ENCODE measurements at places on chromosomes 5 and 9.

- no peak for DNase-seq
Measured at GRCh38 chr9:136906266-136906665, 19.9 kb downstream of the TRAF2 start.

DNA sequence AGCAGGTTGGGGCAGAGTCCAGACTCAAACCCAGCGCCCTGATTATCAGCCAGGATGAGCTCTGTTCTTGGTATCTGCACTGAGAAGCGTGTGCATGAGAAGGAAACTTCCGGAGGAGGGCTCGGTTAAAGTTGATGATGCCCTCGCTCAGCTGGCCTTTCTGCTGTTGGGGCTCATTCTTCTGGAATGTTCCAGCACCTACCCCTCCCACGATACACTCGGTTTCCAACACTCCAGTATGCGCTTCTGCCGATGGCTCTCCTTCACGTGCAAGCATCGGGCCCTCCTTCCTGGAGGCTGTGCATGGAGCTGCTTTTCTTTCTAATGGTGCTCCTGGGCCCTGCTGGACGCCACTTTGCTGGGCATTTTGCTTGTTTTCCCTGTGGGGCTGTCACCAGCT, 134.0 kb downstream of the RXRA start:
- DNase-seq = no peak

DNA sequence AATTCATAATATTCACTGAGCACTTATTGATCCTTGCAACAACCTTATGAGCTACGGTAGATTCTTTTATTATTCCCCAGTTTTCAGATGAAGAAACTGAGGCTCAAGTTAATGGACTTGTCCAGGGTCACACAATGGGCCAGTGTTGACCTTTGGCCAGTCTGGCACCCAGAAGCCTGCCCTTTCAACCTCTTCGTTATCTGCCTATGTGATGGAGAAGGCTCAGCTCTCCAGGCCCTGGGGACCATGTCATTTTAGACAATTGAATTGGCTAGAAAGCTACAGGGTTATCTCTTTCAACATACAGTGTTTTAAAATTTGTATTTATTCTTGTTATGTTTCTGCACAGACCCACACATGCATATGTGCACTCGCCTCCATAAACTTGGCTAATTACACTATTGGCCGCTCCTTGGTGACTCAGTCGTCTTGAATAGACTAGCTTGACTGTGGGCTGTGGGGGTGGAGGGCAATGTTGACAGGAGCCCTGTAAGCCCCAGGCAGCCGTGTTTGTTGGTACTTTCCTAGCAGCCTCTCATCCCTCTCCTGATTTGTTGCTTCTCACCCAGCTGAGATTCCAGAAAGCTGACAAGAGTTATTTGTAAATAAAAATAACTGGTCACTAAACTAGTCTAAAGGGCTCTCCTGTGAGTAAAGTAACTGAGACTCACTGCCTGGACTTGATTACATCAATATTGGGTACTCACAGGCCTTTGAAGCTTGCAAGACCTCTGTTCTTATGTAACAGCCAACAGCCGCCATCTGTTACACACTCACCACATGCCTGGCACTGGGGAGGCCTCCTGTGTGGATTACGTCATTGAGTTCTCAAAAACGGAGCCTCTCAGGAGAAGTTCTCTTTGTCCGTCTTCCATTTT, 8.5 kb upstream of the ANGPTL2 start:
- DNase-seq = peak; percentile 42

- no peak for DNase-seq
Measured at GRCh38 chr5:84113246-84114105, 271.2 kb downstream of the EDIL3 start.

DNA sequence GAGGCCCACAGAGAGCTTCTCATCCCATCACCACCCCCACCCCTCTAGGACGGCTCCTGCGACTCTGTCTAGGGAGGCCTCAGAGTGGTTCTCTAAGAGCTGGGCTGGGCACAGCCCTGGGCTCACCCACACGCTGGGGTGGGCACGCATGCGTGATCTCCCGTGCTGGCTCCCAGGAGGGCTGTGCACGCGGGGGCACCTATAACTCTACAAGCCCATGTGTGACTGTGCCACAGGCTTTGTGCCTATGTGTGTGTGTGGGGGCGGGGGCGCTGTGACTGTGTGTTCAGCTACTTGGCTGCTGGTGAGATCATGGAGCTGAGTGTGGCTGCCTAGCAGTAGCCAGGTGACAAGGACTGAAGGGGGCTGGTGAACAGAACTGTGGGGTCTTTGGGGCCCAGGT, 32.2 kb downstream of the NDUFA8 start:
- DNase-seq = no peak

GRCh38 chr5:87339986-87340385, 72.3 kb downstream of the RASA1 start:
- DNase-seq = no peak

DNA sequence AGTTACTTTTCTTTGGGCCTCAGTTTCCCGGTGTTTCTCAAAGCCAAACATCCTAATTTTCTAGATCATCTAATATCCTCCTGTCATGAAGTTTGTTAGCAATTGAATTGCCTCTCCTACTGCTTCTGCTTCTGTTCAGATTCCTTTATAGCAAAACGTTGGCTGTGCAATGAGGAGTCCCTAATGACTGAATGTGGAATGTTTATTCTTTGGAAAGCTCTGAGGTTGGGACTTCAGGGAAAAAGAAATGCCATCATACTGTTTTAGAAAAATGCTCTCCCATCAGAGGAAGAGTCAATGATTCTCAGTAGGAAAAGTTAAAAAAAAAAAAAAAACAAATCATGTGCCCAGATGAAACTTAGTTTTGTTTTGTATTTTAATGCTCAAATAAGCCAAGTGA, 268.7 kb upstream of the PAPPA start:
- DNase-seq = no peak

GRCh38 chr5:143033535-143034250, 263.5 kb downstream of the ARHGAP26 start:
- no peak for DNase-seq

DNA sequence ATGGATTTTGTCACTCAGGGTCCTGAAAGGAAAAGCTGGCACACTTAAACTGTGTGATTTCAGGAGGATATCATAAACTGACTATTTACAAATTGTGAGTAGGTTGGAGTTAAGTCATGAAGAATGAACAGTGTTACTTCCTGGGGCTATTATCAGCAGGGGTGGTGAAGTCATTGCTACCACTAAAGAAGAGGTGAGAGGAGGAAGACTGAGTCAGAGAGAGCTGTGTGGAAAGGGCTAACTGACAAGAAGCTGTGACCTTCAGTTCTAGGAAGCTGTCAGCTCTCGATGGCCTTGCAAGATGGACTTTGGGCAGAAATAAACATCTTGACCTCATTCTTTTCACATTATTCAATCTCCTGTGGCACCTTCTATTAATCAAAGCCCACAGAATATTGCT, 72.3 kb upstream of the STARD4 start:
- no peak for DNase-seq

- DNase-seq = no peak
Measured at GRCh38 chr9:110748251-110748893, 79.8 kb downstream of the MUSK start.

DNA sequence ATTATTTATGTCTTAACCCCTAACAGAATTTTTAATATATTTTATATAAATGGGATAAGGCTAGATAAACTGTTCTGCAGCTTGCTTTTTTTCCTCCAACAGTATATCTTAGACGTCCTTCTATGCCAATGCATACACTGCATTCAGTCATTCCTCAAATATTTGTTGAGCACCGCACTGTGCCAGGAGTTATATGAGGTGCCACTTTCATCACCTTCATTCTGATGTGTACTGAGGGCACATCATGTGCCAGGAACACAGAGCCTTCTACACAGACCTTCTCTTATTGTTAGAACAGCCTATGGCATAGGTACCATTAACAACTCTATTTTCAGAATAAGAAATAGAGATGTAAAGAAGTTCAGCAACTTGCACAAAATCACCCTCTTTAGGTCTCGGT, 570.1 kb downstream of the CDK5RAP2 start:
- no peak for DNase-seq

DNA sequence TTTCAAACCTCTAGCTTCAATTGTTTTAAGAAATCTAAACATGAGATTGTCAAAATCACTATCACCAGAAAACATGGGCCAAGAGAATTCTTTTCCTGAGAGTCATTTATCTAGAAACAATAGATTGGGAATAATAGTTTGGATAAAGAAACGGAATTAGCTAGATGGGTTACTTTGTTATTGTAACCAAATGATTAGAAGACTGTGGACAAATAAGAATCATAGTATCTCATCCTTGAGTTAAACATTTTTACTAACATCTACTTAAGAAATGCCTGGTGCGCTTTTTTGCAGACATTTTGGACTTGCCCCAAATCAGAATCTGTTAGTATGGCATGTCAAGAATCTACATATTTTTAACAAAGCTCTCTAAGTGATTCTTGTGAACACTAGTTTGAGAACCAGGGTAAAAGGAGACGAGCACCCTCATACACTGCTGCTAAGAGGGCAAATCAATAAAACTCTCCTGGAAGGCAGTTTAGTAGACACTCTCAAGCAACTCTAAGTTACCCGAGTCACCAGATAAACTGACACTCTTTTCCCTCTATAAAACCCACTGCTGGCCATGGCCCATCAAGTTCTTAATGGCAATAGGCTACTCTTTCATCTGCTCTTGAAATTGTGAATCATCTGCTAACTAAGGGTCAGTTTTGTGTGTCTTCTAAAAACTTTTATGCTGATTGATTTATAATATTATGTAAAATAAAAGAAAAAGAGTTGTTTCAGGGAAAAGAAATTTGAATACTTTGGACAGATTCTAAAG, 39.1 kb downstream of the TPD52L3 start:
- DNase-seq = no peak

DNA sequence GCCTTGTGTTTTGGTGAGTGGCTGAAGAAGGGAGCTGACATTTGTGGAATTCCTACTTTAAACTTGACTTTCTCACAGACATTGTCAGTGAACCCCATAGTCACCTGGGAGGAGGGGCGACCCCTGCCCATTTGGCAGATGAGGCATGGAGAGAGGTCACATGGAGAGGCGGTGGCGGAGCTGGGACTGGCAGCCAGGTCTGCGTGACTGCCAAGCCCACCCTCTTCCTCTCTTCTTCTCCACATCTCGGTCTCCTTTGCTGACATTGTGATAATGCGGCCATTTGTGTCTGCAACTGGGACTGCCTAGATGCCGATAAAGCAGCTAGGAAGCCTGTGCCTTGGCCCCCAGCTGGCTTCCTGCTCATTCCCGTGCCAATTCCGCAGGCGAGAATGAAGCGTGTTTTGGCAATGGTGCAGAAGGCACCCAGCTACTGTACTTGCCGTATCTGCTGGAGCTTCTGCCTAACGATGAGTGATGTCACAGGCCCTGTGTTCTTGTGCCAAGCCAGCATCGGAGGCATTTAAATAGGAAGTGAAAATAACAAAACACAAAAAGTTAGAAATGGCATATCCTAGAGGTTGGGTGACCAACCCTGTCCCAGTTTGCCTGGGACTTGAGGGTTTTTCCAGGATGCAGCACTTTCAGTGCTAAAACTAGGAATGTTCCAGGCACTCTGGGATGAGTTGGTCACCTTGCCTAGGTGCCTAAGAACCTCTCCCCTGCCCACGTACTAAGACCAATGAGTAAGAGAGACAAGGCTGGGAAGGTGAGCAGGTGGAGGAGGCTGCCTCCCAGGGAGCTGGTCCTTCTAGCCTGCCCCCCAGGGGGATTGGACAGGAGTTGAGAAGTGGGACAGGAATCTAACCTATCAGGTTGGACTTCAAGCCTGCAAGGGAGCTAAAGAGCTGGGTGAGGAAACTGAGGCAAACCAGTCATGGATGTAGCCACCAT, 23.6 kb downstream of the OLFML2A start:
- DNase-seq = no peak

DNA sequence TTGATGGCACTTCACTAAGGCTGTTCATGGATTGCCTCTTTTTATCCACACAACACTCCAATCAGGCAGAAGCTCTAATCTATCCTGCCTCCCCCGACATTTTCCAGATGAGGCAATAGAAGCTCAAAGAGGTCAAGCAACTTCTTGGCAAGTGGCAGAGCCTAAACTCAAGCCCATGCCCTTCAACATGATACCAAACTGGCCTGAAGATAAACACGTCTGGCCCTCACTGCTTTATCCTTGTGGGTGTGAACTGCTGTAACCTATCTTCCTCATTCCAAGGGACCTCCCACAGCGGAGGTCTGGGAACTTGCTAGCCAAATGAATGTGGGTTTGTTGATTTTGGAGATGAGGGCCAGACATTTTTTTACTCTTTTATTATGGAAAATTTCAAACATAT, 9.5 kb downstream of the SLC35A4 start:
- no peak for DNase-seq

- DNase-seq = peak; percentile 4
Measured at GRCh38 chr9:113807173-113808061, 68.7 kb upstream of the ZNF618 start.

DNA sequence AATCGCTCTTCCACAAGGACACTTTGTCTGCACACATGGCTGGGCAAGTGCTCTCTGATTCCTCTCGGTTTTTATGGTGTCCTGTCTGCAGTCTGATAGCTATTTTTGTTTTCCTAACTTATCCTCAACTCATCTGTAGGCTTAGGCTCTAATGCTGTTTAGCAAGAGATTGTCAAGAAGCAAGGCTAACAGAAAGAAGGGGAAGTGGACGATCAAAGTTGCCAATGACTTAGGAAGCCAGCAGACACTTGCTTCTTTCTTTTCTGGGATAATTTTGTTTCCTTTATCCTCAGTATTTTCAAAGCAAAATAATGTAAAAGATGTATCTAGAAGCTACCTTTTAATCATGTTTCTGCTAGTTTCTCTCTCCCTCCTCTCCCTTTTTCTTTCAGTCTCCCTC, 130.7 kb downstream of the PRKACG start:
- DNase-seq = no peak

GRCh38 chr5:66959653-66960052, 236.9 kb downstream of the CD180 start:
- DNase-seq = no peak

DNA sequence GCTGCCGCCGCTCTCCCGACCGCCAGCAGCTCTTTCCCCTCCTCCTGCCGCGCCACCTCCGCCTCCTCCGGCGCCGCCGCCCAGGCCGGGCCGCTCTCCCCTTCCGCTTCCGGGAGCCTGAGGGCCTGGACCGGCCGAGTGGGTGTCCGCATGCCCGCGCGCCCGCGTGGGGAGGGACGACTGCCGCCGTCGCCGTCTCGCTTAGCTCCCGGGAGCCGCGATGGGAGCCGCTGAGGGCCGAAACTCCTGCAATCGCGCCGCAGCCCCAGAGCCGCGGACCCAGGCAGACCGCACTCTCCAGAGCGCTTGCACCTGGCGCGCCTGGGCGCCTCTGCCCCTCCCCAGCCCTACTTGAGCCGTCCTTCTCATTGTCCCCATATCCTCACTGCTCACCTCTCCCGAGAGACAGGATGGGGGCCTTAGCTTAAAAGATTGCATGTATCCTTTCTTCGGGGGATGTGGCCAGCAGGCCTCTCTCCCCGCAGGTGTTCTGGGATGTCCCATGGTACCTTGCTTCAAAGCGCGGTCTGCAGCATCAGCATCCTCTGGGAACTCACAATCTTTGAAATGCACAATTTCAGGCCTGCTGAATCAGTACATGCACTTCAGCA, at the start of gene ZDHHC21:
ZDHHC21 (minus strand) TSS at position 182 of the 611 bp plus-strand sequence. CDS start 19,092 bp downstream, outside the sequence.
- DNase-seq = no peak

GRCh38 chr5:72955143-72955767, 586 bp upstream of the FCHO2 start:
- DNase-seq = no peak

Measured in hippocampal formation (tissue), 2 donors.